ENCODE measurements at places on chromosomes 4 and X. TPM values are rescaled to one million over a fixed set of nuclear protein-coding genes. Genes with fewer than 3 reads are reported as not detected.

DNA sequence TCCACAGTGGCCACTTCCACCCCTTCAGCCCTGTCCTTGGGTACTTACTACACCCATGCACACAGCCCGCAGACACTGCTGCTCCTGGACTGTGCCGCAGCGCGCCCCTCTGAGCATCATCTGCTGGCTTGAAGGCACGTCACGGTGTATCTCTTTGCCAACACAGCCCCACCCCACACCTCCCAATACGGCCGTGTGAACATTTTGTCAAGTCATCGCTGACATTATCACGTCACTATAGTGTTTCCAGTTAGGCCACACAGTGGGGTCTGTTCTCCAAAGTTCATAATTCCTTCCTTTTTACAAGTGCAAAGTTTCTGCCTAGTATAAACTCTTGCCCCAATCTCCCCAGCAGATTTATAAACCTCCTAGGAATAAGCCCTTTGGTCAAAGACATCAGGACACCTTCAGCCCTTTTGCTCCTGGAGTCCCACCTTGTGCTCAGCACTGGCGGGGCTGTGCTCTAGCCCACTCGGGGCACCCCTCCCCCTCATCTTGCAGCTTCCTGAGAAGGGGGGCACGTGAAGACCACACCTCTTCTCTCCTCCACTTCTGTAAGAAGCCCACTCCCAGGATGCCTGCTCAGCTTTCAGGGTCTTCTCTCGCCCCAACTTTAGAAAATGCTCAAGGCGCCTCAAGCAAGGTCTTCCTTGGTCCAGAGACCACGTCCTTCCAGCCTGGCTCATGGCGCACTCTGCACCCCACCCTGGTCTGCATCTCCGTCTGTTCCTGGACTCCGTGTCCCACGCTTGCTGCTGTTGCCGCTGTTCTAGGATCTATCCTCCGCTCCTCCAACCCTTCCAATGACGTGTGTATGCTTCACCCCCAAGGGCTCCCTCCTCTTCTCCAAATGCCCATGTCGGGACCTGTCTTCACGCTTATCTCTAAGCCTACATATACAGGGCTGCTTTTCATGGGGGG, 7.2 kb downstream of the FAM53A start:
- H3K4me3 ChIP-seq, result no peak overlapping the region
- H3K36me3 ChIP-seq, result no peaks in the 10 kb centered on the region
- H3K27ac ChIP-seq, result no peak overlapping the region

DNA sequence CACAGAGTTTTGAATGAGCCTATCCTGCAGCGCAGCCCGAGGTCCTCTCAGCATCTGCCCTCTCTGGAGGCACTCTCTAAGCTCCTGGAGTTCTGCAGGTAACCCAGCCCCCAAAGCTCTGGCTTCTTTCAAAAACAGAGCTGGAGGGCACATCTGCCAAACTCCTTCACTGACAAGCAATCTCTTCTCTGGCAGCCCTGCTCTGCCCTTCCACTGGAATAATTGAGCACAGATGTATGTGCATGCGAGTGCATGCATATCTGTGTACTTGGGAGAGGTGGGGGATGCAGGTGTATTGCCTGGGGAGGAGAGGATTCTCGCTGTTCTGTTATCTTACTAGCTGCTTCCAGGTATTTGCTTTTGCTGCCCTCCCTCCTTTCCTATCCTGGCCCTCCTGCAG, 22.2 kb upstream of the PLP1 start:
- H3K36me3 ChIP-seq, result no peaks in the 10 kb centered on the region
- no peaks in the 10 kb centered on the region for H3K4me1 ChIP-seq
- DNase-seq, result no peak

- no peaks in the 10 kb centered on the region for H3K36me3 ChIP-seq
- DNase-seq, result no peak
These were observed 21.7 kb upstream of the GEMIN8 start for GRCh38 chrX:14051416-14051815.

DNA sequence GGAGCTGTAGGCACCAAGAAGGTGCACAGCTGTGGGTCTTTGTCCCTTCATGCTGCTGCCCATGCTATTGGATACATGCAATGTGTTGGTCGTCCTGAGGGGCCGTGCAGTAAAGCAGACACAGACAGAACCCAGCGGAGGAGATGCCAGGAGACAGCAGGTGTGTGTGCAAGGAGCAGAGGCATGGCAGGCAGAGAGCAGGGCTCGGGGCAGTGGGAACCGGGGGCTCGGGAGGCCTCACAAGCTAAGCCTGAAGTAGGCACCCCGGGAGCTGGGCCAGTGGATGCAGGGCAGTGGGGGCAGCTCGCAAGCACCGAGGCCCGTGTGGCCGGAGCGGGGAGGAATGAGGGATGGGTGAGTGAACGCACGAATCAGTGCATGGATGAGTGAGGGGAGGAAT, 13.2 kb downstream of the HTRA3 start:
- no peak overlapping the region for H3K4me3 ChIP-seq
- H3K36me3 ChIP-seq, result no peaks in the 10 kb centered on the region
- no peak for DNase-seq
- no peaks in the 10 kb centered on the region for H3K27me3 ChIP-seq
- no peak overlapping the region for H3K27ac ChIP-seq

GRCh38 chrX:10622197-10622596, 1.8 kb upstream of the MID1 start:
- no peaks in the 10 kb centered on the region for H3K36me3 ChIP-seq
- no peak for DNase-seq
- H3K27ac ChIP-seq, result no peak overlapping the region
- H3K4me3 ChIP-seq, result no peak overlapping the region
- no peaks in the 10 kb centered on the region for H3K27me3 ChIP-seq

DNA sequence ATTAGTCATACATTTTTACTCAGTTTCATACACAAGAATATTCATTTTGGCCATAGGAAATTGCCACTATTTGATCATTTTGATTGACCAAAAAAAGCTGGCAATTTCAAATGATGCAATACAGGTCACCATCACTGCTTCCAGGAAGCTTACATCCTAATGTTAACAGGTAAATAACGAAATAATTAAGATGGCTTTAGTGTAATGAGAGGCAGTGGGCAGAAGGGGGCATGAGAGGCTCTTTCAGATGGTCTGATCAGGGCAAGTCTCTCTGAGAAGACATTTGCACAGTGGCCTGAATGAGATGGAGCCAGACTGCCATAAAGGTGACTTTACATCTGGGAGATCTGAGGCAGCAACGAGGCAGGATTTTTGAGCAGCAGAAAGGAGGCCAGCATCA, 170.7 kb downstream of the SLIT2 start:
- H3K36me3 ChIP-seq, result no peaks in the 10 kb centered on the region
- no peak for DNase-seq
- no peak overlapping the region for H3K27ac ChIP-seq
- H3K27me3 ChIP-seq, result no peaks in the 10 kb centered on the region
- no peak overlapping the region for H3K4me3 ChIP-seq

DNA sequence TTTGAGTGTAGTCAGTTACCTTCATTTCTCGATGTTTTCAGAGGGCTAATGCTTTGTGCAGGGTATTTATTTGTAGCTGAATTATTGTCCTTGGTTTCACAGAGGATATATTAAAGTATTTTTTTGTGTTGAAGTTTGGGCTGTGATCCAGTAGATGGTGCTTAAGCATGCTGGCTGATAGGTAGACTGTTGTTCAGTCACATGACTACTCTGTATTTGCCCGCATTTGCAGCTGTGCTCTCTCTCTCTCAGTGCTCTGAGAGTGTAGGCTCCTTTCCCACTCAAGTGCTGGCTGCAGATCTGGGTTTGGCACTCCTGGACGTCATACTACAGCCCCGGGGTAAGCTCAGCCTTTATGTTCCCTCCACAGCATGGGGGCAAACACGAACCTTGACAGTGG, 21.7 kb downstream of the RAB40AL start:
- H3K27me3 ChIP-seq, result no peaks in the 10 kb centered on the region
- H3K36me3 ChIP-seq, result no peaks in the 10 kb centered on the region
- DNase-seq, result no peak
- no peaks in the 10 kb centered on the region for H3K4me1 ChIP-seq
- no peak overlapping the region for H3K4me3 ChIP-seq
- no peak overlapping the region for H3K27ac ChIP-seq

- H3K27me3 ChIP-seq, result no peaks in the 10 kb centered on the region
- no peak for DNase-seq
- no peaks in the 10 kb centered on the region for H3K36me3 ChIP-seq
- no peak overlapping the region for H3K4me3 ChIP-seq
- no peak overlapping the region for H3K27ac ChIP-seq
These were observed 41.1 kb downstream of the PPP3CA start for GRCh38 chr4:101306225-101306624.

DNA sequence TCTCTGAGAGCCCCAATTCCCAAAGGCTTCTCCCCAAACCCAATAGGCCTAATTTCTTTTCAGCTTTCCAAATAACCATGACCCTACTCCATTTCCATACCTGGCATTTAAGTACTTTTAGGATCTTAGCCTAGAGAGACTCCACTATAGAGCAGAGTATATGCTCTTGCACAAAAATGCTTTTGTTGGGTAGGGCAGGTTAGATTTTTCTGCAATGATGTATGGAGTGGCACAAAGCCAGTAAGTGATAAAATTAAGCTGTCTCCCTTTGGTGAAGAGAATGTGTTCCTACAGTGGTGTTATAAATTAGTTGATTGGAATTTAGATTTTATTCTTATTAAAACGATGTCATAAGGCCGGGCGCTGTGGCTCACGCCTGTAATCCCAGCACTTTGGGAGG, 124.9 kb downstream of the INPP4B start:
- H3K36me3 ChIP-seq, result no peaks in the 10 kb centered on the region
- H3K4me3 ChIP-seq, result no peak overlapping the region
- no peak for DNase-seq
- H3K27me3 ChIP-seq, result no peaks in the 10 kb centered on the region

DNA sequence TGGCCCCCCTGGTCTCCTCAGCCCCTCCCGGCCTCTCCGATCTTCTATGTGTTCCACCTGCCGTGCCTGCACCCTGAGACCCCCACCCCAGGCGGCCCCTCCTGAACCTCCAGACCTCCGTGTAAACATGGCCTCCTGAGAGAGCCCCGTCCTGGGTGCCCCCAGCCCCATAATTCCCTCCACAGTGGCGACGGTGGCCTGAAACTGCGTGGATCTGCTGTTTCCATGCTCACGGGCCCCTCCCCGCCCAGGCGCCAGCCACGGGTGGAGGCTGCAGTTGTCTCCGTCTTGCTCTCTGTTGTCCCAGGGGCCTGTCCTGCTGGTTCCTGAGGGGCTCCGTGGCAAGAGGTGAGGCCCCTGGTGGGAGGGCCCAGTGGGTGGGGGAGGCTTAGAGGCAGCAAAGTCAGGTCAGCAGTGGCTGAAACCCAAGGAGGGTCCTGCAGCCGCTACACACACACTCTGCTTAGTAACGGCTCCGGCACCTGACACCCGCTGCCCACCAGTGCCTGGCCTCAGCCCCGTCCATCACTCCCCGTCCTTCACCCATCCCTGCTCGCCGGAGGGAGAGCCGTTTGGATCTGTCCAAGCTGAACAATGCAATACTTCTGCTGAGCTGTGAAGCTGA, 75.8 kb downstream of the FAM53A start:
- H3K4me3 ChIP-seq, result no peak overlapping the region
- no peaks in the 10 kb centered on the region for H3K27me3 ChIP-seq
- H3K4me1 ChIP-seq, result no peaks in the 10 kb centered on the region
- no peak for DNase-seq
- H3K36me3 ChIP-seq, result no peaks in the 10 kb centered on the region

- peak overlapping the region; percentile 54 for H3K27ac ChIP-seq
- no peak for DNase-seq
- H3K36me3 ChIP-seq, result no peaks in the 10 kb centered on the region
- H3K27me3 ChIP-seq, result no peaks in the 10 kb centered on the region
These were observed 27.1 kb downstream of the PIR start for GRCh38 chrX:15465896-15466651.

DNA sequence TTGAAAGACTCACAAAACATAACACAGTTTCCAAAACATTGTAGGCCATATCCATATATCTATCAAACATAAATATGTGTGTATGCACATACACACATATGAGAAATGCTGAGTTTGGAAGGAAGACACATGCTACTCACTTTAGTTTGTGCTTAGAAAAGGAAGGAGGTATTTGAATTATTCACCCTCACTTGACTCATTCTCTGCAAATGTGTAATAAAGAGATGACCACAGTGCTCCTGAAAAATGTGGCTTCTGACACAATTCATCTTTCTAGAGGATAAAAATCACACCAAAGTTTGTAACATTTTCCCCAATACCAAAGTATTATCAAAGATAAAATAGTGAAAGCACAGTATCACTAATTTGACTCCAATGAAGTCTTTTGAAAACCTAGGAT, 950.1 kb downstream of the FAT4 start:
- no peaks in the 10 kb centered on the region for H3K36me3 ChIP-seq
- no peaks in the 10 kb centered on the region for H3K27me3 ChIP-seq
- DNase-seq, result no peak
- no peak overlapping the region for H3K4me3 ChIP-seq
- H3K4me1 ChIP-seq, result peaks cover 24% of the 10 kb centered on the region

GRCh38 chrX:72366701-72367454, 61.2 kb upstream of the CITED1 start:
- H3K4me1 ChIP-seq, result no peaks in the 10 kb centered on the region
- no peak overlapping the region for H3K4me3 ChIP-seq
- no peaks in the 10 kb centered on the region for H3K36me3 ChIP-seq
- H3K27me3 ChIP-seq, result no peaks in the 10 kb centered on the region

DNA sequence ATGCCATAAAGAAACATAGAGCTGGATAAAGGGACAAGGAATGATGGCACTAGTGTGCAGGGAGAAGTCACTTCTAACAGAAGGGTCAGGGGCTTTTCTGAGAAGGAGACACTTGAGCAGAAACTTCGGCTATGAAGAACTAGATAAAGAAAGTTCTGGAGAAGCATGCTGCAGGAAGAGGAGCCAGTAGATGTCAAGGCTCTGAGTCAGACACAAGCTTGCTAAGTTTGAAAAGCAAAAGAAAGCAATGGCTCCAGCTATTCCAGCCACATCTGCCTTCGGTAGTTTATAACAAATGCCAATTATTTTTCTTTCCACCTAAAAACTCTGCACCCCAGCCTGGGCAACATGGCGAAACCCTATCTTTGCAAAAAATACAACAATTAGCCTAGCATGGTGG, 7.5 kb downstream of the NUDT6 start:
- no peaks in the 10 kb centered on the region for H3K36me3 ChIP-seq
- no peaks in the 10 kb centered on the region for H3K4me1 ChIP-seq
- no peak for DNase-seq
- H3K4me3 ChIP-seq, result no peak overlapping the region
- no peak overlapping the region for H3K27ac ChIP-seq
- no peaks in the 10 kb centered on the region for H3K27me3 ChIP-seq

MAGEA10 gene
- total RNA-seq, result not detected

AFM gene
- total RNA-seq, result not detected

GPR82 gene
- 0.31 TPM for total RNA-seq

ENPEP gene
- total RNA-seq, result 3.3 TPM

PDLIM3 gene
- total RNA-seq, result 783 TPM
